ENCODE measurements at places on chromosomes 1 and 21. TPM values are rescaled to one million over a fixed set of nuclear protein-coding genes. Genes with fewer than 3 reads are reported as not detected.

PRR9 gene
- polyA plus RNA-seq, result not detected

GRCh38 chr21:29477941-29478340, 179.2 kb downstream of the BACH1 start:
- no peak for DNase-seq

DNA sequence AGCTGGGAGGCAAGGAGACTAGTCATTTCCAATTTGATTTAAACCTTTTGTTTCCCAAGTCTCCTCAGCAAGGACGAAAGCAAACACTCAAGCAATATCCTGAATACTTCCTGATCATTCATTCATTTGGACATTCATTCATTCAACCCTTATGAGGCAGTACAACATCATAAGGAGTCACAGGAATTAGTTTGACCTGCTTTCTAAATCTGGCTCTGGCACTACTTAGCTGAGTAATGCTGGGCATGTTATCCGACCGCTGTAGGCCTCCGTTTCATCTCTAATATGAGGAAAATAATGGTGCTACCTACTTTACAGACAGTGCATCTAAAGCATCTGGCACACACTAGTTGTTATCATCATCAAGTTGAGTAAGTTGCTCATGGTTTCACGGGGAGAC, 11.7 kb downstream of the FAM78B start:
- no peak for DNase-seq

GRCh38 chr1:28640766-28641165, 2.1 kb downstream of the TAF12 start:
- DNase-seq, result no peak

DNA sequence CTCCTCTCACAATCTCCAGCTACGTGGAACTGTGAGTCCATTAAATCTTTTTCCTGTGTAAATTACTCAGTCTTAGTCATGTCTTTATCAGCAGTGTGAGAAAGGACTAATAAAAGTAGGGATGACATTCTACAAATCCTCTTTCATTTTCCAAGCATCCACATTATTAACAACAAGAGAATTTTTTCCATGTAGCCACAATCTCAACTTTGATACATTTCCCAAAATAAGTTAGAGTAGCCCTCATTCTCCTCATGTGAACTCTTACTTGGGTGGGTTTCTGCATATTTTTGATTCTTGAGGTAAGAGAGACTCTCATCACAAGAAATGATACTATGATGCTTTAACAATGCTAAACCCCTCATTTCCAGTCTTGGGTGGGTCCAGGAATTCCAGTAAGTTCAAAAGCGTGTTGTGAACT, 52.8 kb downstream of the TNFSF18 start:
- DNase-seq, result peak; percentile 92

DNA sequence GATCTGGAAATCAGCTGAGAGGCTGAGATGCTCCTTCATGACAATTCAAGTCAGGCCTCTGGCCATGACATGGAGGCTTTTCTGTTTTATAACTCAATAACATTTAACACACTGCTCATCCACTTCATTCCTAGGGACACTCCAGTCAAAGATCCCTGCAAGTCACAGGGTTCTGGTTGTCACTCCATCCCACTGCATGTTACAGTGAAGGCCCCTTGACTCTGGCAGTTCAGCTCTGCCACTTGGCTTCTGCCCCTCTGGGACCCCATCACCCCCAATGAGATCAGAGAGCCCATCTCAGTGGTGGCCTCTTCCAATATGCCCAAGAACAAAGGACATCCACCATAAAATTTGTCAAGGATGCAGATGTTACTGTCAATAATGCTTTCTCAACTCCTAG, 10.0 kb upstream of the FAM110D start:
- DNase-seq, result no peak
